ENCODE measurements at places on chromosomes 5 and 9.

DNA sequence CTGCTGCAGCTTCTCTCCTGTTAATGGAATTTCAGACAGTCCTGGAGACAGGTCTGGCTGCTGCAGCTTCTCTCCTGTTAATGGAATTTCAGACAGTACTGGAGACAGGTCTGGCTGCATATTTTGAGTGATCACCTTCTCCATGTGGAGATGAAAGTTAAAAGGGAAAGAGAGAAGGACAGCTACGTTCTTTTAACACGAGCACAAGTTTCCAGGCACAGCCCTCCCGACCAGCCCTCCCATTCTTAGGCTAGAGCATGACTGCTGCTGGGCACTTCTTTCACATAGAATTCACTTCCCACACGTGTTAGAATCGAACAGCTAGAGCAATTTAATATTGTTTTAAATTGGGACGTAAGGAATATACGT is 133.3 kb upstream of the DMRT1 start:
- DNase-seq, result no peak

DNA sequence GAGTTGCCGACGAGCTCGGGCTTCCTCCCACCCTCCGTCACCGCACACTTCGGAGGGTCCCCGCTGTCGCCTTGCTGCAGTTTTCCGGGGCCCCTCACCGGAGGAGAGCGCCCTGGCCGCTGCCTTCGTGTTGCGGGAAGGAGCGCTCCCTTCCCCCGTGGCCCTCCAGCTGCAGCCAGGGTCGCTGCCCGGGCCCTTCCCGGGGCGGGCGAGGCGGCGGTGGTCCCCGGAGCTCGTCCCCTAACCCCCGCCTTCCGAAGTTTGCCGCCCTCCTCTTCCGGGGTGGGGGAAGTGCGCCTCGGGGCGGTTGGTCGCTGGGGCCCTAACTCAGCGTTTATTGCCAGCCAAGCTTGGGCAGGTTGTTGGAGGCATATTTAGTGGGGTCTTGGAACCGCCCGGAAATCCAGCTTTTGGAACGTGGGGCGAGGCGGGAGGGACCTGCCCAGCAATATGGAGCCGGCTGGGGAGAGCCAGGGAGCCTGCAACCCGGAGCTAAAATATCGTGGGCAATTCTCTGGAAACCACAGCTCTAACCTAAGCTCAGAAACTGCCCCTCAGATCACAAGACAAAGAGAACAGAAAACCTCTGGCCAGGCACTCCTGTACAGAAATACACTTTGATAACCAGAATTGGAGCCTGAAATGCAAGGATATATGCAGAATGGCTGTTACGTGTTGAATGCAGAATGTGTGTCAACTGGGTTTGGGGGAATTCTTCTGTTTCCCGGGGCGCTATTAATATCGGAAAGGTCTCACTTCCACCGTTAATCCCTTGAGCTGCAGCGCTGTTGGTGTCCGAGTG is 890 bp downstream of the PIK3R1 start:
- peak; percentile 70 for DNase-seq

- DNase-seq, result no peak
These were observed 129.4 kb upstream of the GPR151 start for GRCh38 chr5:146645342-146645741.

DNA sequence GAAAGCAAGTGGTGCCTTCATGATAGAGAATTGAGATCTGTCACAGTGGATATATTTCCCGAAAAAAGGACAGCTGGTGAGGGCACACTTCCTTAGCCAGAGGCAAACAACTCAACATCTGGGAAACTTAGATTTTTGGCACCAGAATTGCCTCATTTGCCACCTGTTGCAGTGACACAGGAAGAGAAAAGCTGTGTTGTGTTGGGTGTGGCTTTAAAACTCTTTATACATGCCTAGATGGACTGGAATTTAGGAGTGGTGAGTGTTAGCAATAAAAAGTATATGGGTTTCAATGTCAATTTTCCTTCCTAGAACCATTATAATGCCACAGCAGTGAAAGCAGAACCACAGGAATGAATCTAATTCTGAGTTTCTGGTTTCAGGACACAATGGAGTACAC is 62.6 kb upstream of the CEMIP2 start:
- DNase-seq, result no peak

- DNase-seq, result no peak
These were observed 166.8 kb downstream of the DROSHA start for GRCh38 chr5:31364881-31365636.

DNA sequence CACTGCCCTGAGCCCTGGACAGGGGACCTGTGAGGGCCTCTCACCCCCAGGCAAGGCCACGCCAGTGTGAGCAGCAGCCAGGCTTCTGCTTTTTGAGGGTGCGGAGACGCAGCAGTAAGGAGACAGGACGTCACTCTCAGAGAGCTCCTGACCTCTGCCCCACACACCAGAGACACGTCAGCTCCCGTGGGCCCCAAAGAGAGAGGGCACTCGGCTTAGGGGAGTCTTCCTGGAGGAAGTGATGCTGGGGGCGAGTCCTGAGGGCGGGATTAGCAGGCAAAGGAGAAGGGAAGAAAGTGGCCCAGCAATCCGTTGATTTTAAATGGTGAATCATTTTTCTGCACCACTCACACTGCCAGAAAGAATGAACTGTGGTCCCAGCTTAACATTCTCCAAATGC is 24.0 kb upstream of the SLC9A3 start:
- DNase-seq, result no peak

DNA sequence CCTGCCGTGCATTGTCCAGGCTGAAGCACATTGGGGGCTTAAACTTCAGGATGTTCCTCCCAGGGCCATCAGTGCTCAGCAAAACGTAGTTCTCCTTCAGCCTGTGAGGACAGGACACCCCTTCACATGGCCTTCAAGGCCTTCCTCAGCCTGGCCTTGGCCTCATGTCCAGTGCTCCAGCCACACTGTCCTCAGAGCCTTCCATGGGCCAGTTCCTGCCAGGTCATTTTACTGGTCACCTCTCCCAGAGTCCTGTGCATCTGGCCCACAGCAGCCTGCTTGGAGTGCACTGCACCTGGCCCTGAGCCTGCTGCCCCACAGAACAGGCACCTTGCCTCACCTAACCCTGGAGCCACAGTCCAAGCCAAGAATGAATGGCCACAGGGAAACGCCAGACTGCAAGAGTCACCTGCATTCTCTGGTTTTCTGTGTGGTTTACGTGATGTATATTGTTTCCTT is 8.7 kb downstream of the HNRNPAB start:
- no peak for DNase-seq

All from GM12865 (cell line).